ENCODE measurements at places on chromosomes 6 and 20. TPM values are rescaled to one million over a fixed set of nuclear protein-coding genes. Genes with fewer than 3 reads are reported as not detected.

DNA sequence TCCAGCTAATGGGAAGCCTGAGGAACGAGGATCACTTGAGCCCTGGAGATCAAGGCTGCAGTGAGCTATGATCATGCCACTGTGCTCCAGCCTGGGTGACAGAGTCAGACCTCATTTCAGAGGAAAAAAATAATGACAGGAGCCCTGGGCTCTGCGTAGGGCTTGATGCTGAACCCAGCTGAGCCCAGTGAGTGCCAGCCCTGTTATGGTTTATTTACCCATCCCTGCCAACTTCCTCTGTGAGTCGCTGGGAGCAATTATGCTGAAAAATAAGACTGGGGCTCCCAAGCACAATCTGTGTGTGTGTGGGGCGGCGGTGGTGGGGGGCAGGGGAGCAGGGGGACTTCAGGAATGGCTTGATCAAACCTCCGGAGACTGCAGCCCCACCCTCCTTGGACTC lies 75.9 kb upstream of the PMEPA1 start:
- no peak for DNase-seq

GRCh38 chr6:5084781-5085647 lies at the start of gene PPP1R3G:
TSS of gene PPP1R3G (plus strand) at chr6:5085341. CDS start at chr6:5085486, 145 bp downstream.
- no peak for DNase-seq

The OTOR gene
- not detected for polyA plus RNA-seq

DNA sequence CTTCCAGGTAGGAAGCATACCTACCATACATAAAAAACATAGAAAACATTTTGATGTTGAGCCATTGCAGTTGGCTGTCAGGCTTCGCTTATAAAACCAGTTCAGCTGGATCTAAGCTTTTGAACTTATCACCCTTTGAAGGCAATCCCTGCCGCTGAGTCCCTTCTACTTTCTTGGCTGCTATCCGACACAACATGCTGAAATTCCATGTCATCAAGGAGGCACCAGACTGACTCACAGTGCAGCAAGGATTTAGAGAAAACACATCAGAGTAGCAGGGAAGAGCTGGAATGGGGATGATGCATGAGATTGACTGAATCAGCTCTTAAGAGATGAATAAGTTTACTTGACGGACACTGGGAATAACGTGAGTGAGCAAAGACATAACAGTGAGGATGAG lies 135.0 kb upstream of the MAN1A1 start:
- no peak for DNase-seq

DNA sequence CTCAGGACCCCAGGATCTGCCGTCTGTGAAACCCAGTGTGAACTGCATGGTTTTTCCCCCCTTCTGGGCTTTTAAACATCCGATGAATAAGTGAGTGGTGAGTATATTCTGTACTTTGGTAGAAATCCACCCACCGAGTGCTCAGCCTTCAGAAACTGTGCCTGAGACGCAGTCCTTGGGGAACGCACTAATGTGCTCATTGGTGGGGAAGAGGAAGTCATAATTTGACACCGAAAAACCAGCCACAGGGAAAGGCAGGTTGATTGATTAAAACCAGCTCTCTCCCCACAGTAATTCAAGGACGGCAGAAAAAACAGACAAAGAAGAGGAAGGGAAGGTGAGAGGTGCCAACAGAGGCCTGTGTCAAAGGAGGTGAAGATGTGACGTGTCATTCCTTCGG lies 21.7 kb downstream of the EDN3 start:
- DNase-seq = no peak

DNA sequence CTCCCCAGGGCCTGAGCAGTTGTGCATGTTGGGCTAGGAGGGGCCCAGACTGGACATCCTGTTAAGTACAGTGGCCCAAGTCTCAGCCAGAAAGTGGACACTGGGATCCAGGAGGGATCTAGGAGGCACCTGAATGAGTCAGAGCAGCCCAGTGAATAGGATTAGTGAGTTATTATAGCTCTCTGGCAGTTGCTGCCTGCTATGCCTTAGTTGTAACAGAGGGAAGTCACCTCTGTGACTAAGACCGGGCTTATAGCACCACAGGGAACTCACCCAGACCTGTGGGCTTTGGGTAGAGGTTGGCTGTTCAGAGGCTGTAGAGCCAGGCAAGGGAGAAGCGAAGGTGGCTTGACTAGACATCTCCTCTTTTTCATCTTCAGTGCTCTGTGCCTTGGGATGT lies 39.0 kb upstream of the AAR2 start:
- no peak for DNase-seq
